ENCODE measurements at places on chromosomes 2 and 18.
A peak's percentile ranks its signal among the peaks of the same experiment; 100 is the strongest.

GRCh38 chr18:79600596-79600995 lies 79.0 kb upstream of the CTDP1 start:
- no peak for DNase-seq

DNA sequence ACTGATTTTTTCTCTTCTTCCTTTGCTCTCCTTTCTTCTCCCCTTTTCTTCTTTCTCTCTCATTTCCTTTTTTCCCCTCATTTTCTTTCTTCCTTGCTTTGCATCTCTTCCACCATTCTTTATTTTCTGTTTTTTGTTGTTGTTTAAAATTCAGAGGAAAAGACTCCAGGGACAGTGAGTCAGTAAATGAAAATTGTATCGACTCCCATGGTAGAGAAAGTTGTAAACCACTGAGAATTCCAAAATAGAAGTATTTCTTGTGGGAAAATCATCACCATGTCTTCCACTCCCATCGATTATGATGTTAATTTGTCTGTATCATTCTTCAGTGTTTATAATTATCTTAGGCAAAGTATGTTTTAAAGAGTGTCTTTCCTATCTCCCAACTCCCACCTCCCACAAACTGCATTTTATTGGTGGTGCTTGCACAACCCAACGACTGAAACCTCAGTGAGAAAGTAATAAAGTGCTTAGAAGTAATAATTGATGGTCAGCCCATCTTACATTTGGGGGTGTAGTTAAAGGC lies 134.3 kb downstream of the IRS1 start:
- no peak for DNase-seq

DNA sequence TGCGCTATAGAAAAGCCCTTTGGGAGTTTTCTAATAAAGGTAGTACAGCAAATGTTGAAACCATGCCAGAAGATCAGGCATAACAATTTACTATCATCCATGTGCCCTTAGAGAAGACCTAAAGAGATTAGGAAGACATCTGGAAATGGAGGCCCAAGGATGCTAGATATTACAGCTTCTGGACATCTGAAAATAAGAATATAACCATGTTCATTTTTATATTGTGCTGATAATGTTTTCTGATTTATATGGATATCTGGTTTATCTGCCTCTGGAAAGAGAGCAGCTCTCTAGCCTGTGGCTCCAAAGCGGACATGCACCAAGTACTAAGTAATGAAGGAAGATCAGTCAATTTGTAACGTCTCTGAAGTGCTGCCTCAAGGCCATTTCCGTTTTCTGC lies 478.0 kb upstream of the DDX18 start:
- DNase-seq, result no peak

GRCh38 chr2:134669731-134670669 lies 48.8 kb downstream of the TMEM163 start:
- DNase-seq, result no peak

DNA sequence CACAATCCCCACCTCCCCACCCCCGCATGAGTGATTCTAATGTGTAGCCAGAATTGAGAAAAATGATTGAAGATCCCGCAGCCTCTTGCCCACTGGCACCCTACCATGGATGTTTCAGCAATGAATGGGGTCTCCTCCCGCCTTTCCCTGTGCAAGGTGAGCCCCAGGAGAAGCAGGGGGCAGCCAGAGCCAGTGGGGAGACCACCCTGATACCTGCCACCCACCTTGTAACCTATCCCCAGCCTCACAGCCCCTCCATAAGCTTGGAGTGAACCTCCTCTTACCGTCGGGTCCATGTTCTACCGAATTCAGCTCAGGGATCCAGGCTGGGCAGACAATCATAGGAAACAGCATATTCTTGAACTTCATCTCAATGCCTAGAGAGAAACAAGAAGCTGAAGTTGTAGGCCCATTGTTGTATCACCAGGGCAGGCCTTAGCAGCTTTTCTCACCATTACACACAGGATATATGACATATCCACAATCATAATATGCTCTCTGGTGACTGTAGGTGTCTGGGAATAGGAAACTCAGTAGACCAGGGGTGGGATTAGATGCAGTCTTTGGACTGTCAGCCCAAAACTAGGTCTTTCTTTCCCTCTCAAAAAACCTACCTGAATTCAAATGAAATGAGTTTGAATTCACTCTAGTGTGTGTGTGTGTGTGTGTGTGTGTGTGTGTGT lies 30.9 kb downstream of the XDH start:
- DNase-seq, result peak; percentile 20

GRCh38 chr18:9946831-9947230 lies 33.0 kb downstream of the VAPA start:
- no peak for DNase-seq

DNA sequence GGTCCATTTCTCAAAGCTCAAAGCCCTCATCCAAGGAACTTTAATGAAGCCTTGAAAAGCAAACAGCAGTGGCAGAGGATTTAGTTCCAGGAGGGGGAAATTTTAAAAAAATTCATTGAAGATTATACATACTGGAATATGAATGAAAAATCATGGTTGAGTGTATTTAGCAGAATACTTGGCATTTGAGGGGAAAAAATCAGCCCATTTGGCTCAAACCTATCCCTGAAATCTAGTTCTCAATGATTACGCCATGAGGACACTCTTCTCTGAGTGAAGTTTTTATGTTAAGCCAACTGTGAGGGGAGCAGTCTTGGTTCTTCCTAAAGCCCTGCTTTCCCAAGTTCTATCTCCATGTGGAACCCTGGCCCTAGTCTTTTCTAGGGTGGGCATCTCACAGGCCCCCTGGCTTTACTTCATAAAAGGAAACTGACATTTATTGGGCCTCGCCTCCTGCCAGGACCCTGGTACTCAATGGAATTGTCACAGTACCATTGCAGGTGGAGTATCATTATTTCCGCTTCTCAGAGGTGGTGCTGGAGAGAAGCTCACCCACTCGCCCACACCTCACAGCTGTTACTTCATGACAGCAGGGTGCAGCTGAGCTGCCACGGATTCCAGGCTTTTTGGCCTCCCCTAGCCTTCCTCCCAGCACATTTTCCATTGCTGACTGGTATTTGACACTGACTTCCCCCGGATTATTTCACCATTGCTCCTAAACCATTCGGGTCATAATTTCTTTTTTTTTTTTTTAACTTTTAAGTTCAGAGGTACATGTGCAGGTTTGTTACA lies 56.8 kb downstream of the NXPH2 start:
- no peak for DNase-seq

GRCh38 chr2:26585100-26585499 lies 56.1 kb downstream of the CIB4 start:
- DNase-seq, result no peak

DNA sequence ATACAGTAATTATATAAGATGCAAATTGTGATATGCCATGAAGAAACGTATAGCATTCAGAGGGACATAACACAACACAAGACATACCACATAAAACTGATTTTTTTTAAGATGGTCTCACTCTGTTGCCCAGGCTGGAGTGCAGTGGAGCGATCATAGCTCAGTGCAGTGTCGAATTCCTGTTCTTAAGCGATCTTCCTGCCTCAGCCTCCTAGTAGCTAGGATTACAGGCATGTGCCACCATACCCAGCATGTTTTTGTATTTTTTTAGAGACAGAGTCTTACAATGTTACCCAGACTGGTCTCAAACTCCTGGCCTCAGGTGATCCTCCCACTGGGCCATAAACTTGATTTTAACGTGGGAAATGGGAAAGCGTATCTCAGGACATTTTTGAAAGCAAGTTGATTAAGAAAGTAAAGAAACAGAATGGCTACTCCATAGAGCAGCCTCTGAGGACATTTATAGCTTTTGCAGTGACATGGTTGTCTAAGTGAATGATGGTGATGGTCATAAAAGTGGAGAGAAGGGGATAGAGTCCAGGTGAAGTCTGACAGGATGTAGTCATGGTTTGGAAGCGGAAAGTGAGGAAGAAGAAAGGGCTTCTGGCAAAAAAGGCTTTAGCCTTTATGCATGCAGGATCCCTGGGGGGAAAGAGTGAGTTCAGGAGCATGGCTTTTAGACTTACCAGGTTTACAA lies 2.4 kb downstream of the TSGA10 start:
- no peak for DNase-seq

DNA sequence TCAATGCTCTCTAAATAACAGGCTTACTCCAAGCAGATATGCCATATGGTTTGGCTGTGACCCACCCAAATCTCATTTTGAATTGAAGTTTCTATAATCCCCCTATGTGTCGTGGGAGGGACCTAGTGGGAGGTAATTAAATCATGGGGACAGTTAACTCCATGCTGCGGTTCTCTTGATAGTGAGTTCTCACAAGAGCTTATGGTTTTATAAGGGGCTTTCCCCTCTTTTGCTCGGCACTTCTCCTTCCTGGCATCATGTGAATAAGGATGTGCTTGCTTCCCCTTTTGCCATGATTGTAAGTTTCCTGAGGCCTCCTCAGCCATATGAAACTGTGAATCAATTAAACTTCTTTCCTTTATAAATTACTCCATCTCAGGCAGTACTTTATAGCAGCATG lies 302.7 kb upstream of the ZC3H15 start:
- DNase-seq, result no peak

DNA sequence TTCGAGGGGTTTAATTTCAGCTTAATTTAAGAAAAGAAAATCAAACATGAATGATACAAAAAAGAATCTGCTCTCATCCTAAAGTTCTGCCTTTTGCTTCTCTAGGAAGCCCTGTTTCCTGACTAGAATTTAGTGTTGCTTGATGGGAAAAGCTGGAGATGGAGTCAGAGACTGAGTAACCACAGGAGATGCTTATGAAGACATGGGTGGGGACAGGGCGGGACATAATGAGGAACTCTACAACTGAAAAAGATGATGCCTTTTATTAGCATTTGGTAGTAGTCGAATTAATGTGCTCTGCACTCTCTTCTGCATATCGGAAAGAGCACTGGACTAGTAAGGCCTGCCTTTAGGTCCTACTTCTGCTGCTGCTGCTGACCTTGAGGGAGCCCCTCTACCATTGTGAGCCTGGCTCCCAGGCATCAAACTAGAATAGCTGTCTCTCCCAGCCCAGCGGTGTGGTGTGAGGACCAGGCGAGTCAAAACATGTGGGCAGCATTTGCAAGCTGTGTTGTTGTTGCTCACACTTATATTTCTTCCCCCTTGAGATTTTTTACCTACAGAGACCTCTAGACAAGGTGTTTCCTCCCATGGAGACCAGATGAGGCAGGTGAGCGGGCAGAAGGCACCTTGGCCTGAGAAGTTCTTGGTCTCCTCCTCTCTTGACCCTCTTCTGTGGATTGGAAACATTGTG lies 61.5 kb downstream of the INPP4A start:
- no peak for DNase-seq

- no peak for DNase-seq
These were observed 316.8 kb upstream of the KCNH7 start for GRCh38 chr2:163155279-163155883.

DNA sequence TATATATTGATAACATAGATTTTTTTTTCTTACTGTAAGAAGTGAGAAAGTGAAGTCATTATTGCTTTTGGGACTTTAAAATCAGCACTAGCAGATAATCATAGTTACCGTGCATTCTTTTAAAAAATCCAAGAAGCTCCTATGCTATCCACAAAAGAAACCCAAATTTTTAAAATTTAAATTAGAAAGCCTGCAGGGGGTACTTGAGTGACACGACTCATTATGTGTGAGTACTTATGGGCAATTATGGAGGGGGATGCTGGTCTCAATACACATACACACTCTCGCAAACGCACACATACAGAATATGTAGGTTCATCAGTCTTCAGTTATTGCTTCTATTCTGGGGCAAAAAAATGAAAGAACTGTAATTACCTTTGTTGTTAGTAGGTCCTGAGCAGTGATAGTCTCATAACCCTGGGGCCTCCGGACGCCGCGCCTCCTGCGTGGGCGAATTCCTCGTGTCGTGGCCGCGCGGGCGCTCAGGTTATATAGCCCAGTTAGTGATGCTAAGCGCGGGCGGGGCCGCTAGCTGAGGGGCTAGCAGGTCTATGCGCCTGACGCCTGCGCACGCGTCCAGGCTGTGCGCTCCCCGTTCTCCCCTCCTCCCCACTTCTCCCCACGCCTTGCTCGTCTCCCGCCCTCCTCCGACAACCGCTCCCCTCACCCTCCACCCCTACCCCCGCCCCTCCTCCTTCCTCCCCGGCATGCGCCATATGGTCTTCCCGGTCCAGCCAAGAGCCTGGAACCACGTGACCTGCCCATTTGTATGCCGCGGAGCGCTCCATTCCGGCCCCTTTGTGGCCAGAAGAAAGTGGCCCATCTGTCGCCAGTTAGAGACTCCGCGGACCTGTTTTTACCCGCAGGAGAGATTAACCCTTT lies at the start of gene NEUROD1:
Gene NEUROD1 (minus strand): TSS at position 463 of the 882 bp plus-strand sequence. CDS start 1,657 bp downstream, outside the sequence.
- DNase-seq, result no peak

GRCh38 chr2:177467646-177468045 lies 75.1 kb downstream of the AGPS start:
- no peak for DNase-seq

GRCh38 chr2:59204040-59204439 lies 962.9 kb upstream of the FANCL start:
- DNase-seq, result no peak

DNA sequence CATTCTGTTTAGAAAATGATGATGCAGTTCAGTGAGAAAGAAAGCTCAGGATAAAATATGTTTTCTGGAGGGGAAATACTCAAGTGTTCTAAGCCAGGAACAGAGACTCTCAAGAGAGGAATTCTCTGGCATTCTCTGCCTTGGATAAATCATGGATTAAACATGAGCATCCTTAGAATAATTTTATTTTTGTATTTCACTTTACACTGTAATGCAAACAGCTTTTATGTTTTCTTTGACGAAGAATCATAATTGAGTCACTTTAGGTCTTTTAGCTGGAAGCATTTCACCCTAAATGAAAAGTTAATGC lies 11.1 kb downstream of the GDF7 start:
- DNase-seq, result no peak

- DNase-seq, result peak; percentile 22
These were observed 21.3 kb downstream of the NOL10 start for GRCh38 chr2:10668402-10669012.

DNA sequence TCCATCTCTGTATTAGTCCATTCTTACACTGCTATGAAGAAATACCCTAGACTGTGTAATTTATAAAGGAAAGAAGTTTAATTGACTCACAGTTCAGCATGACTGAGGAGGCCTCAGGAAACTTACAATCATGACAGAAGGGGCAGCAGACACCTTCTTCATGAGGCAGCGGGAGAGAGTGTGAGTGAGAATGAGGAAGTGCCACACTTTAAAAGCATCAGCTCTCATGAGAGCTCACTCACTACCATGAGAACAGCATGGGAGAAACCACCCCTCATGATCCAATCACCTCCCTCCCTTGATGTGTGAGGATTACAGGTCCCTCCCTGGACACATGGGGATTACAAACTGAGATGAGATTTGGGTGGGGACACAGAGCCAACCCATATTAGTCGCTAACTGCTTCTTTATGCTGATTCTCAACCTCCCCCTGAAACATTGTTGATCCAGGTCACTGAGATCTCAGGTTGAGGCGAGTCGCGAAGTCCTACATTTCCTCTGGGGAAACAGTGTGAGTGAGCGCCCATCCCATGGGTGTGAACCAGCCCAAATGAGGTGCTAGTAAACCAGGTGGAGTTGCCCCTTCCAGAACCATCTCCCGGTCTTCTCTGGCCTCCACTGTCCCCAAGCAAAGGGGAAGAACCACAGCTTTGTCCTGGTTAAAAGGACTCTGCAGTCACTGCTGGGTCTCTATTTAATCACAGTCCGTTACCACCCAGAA lies 123.8 kb downstream of the CAPN13 start:
- DNase-seq, result no peak

All from skeletal muscle cell (primary cell).